ENCODE measurements at places on chromosomes 2 and 18.

DNA sequence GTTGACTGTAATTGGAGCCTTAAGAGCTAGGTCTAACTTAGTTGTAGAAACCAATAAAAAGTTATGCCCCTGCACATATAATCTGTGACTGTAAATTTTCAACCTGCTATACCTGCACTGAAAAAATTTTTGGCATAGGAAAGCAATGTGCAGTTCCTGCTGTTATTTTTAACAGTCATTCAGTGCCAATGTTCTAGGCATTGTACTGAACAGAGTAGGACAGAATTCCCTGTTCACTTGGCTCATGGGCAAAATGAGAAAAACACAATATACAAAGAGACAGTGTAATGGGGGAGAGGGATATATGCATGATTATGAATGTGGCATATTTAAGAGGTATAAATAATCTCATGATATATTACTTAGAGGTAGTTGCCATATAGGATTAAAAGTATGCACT, 458.0 kb downstream of the TGIF1 start:
- DNase-seq = no peak

DNA sequence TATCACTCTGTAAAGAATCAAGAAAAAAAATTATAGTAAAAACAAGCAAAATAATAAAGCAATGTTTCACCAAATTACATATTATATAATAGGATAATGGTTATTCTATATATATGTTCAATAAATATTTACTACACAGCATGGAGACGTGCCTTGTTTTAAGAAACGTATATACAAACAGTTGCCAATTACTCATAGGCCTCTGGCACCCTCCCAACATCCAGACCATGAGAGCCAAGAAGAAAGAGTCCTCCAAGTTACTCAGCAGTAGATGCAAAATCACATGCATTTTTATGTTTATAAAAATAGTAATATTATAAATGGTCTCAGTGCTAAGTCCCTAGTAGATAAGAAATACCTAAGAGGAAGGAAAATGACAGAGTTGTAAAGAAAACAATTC, 64.8 kb downstream of the REV1 start:
- DNase-seq = no peak

DNA sequence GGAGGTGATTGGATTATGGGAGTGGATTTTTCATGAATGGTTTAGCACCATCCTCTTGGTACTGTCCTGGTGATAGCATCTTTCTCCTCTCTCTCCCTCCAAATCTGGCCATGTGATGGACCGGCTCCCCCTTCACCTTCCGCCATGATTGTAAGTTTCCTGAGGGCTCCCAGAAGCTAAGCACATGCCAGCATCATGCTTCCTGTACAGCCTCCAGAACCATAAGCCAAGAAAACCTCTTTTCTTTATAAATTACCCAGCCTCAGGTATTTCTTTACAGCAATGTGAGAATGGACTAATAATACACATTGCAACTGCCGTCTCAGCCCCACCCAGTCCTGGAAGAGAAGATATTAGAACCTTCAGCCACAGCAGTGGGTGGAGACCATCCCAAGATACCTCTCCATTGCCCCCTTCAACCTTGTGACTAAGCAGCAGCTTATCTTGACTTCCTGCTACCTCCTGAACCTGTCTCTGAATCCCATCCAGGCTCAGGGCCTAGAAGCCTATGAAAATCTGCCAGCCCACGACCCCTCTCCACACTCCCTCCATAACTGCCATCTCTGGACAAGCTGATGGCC, 81.8 kb upstream of the AGAP1 start:
- no peak for DNase-seq

DNA sequence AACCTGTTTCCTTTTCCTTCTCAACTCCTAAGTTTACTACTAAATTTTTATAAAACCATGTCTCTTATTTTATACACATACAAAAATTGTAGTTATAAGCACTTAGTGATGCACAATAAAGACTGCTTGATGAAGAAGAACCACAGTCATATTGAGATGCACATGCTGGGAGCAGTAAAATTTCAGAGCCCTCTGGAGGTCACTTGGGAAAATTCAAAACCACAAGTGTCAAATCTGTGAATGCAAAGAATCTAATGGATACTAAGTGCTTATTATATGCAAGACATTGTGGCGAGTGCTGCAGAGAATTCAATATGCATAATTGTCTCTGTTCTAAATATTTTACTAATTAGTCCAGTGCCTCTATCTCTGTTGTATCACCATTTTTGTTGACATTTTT, 180.5 kb downstream of the VWC2L start:
- no peak for DNase-seq

DNA sequence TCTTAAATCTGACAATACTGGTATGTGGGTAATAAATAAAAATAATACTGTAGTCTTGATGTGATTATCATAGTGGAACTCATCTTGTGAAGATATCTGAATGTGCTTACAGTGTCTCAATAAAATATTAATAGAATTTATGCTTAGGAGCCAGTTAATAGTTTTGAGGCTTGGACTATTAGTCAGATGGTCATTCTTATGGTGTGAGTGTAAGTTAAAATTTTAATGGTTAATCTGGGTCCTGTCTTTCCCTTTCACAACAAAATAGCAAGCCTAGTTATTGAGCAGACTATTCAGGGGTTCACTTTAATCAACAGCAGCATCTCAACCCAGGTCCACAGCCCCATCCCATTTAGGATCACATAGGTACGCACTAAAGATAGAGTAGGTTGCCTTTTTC, 138.9 kb downstream of the HAUS1 start:
- no peak for DNase-seq

GRCh38 chr2:240412211-240412861, 23.1 kb upstream of the GPC1 start:
- DNase-seq = no peak

- no peak for DNase-seq
Observed at GRCh38 chr2:24971286-24971535, 544 bp downstream of the DNAJC27 start.

DNA sequence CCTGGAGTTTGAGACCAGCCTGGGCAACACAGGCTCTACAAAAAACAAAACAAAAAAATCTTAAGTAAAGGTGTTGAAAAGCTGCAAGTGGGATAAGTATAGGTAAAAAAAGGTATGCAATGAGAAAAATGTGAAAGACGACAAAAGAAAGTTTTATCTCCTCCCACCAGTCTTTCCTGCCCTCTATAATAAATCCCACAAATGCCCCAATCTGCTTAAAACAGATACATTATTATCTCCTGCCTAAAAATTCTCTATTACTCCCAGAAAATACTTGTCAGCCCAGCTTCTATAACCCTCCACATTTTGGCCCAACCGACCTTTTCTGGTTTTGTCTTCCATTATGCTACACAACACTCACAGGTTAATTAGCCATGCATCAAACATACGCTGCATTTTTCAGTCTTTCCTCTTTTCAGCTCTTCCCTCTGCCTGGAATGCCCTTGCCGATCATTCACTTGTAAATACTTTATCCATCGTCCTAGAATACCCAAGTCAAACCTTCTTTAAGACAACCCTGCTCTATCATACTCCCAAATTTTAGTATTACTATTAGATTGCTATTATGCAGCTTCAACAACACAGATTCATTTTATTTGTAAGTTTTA, 10.8 kb downstream of the ASXL2 start:
- no peak for DNase-seq

Measured in NCI-H2227 treated with DMSO at 0.1 percent for 48 hours (cell line).